ENCODE measurements at places on chromosomes 4 and X. TPM values are rescaled to one million over a fixed set of nuclear protein-coding genes. Genes with fewer than 3 reads are reported as not detected.

GASK1B gene
- total RNA-seq = 25.8 TPM

RAB40AL gene
- total RNA-seq = not detected

ARHGAP36 gene
- total RNA-seq = not detected

STAP1 gene
- total RNA-seq = not detected
